CD4-positive, alpha-beta T cell treated with Interleukin-10 for 1 hour (primary cell): ENCODE measurements at places on chromosomes 1 and 21.

GRCh38 chr1:145995964-145996432, 381 bp downstream of the TXNIP start:
- DNase-seq: peak; percentile 37

DNA sequence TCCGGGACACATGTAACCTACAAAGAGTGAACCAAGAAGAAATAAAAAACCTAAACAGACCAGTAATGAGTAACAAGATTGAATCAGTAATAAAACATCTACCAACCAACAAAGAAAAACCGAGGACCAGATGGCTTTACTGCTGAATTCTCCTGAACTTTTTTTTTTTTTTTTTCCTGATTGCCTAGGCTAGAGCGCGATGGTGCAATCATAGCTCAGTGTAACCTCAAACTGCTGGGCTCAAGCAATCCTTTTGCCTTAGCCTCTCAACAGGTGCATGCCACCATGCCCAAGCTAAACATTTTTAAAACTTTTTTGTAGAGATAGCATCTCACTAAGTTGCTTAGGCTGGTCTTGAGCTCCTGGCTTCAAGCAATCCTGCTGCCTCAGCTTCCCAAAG, 11.2 kb upstream of the FGGY start:
- DNase-seq: no peak

GRCh38 chr21:14384453-14384852, 1.5 kb upstream of the HSPA13 start:
- no peak for DNase-seq

GRCh38 chr1:1110561-1110971, 5.3 kb downstream of the C1orf159 start:
- no peak for DNase-seq

- DNase-seq: no peak
Observed at GRCh38 chr1:145806844-145807243, 17.1 kb downstream of the RNF115 start.

DNA sequence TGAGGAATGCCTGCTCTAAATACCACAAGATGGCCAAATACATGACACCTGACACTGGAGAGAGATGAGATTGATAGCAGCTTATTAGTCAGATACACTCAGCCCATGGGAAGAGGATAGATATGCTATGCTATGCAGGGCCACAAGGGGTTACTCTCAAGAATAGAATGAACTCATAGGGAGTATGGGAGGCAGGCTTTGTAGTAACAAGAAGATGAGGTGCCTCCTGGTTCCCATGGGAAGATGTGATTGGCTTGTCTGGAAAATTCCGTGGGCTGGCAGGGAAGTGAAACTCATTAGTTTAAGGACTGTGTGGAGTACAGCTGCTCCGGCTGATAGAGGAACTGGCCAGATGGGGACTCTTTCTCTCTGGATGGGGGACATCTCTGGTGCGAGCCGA, 16.5 kb downstream of the CCDC30 start:
- no peak for DNase-seq

DNA sequence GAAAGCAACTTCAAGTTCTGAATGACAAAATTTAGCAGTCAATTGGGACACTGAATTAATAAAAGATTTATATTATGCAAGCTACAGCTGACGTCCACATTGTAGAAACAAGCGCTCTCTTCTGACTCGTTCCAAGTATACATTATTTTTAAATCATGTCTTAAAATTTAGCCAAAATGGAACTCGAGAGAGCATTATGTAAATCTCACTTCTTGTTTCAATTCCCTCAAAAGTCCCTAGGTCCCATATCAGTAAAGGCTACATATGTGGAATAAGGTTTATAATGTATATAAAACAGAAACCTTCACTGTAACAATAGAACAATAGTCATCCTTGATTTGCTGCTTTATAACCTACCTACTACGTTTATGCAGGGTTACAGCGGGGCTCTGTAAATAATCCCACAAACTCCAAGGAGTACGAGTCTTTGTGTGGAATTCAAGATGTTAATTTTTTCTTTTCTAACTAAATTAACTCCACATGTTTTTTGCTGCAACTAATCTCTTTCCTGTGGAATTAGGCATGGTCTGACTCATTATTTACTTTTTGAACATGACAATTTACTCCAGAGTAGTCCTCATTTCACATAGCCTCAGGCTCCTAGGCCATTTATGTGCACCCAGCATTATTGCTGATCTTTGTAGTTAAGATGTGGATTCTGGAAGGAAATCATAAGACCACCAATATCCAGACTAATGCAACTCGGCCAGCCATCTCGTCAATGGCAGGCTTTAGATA, 785.1 kb downstream of the LTN1 start:
- DNase-seq: no peak

GRCh38 chr1:23483321-23484252, at the start of gene ASAP3:
TSS of gene ASAP3 (minus strand) at chr1:23484179. CDS start at chr1:23484133, 46 bp downstream.
- no peak for DNase-seq

DNA sequence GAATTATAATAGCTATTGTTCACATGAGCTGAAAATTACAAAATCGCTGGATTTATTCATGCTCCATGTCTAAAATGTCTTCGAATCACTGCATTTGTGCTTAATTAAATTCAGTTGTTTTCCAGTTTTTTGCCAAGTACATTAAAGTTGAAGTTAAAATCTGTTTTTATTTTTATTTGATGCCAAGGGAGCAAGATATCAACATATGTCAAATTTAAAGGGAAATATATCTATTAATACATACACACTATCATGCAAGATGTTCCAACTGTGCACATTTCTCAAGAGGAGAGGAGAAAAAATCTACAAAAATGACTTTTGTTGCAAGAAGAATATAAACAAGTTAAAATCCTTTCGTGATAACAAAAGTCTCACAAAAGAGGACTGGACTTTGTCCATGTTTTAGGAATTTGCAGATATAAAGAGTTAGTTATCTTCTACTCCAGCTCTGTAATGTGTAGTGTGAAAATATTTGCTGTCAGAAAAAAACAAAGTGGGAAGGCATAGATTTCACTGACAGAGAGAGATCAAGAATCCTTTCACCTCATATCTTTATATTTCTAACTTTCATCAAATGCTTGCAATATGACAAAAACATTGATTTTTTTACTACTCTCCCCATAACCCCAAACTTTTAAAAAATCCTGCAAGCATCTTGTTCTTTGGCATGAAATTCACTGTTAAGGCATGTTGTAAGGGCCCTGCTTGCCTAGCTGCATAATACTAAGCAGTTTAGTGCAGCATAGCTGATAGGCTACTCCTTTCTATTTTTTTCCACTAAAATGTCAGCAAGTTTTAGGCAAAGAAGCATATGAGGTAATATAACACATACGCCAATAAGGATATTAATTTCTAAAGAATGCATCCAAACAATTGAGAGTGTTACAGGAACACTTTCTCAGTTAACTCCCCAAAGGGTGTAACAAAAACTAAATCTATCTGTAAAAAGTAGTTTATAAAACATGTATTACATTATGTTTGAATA, 340.2 kb upstream of the ADAMTS5 start:
- no peak for DNase-seq

- no peak for DNase-seq
Observed at GRCh38 chr1:39650431-39650830, 11.0 kb upstream of the HEYL start.

DNA sequence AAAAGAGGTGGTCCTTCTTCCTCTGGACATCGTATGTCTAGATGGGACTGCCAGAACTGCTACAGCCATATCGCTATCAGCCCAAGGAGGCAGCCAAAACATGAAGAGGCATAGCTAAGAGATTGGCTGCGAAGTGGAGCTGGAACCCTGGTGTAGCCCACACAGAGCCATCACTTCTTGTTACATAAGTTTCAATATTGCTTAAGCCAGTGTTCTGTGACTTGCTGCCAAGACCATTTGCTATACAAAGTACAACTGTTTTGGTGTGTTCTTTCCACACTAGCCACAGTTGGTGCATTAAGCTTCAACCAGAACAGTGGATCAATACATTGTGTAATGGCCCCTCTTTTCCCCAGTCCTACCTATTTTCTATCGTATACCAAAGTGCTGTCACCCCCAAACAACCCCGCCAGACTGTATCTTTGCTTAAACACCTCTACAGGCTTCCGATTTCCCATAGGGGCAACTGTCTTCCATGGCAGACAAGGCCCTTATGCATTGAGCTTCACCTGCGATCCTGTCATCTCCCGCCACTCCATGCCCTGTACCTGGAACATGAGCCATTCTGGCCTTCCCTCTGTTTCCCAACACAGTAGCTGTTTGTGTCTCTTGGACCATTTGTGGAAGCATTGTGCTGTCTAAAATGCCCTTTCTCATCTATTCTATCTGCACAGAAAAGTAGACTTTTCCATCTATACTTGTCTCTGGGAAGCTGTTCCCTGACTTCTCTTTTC, 241.8 kb downstream of the TTLL7 start:
- no peak for DNase-seq
